Anterior cingulate cortex (tissue), 58 donors: ENCODE measurements at places on chromosomes 7 and 10.
A peak's percentile ranks its signal among the peaks of the same experiment; 100 is the strongest.

- DNase-seq: no peak
These were observed 48.2 kb upstream of the DPYSL4 start for GRCh38 chr10:132138596-132138995.

DNA sequence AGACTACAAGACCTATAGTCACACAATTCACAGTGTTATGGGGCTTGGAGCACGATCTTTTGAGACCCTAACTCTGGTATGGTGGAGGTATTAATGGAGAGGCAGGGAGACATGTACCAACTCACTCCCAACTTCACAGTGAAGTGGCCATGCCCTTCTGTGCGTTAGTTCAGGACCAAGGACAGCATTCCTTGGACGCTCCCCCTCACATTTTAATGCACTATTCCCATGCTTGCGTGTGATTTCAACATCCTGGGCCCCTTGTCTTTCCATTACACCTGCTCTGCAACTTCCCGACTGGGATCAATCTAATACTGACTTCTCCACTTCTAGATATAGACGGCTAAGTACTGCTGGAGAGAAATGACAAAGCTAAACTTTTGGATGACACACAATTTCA is 72.7 kb downstream of the PLCE1 start:
- DNase-seq: no peak

- DNase-seq: no peak
These were observed 110.1 kb downstream of the ACTR3B start for GRCh38 chr7:152869677-152870051.

GRCh38 chr7:7183061-7183837 is 905 bp downstream of the C1GALT1 start:
- DNase-seq: no peak

DNA sequence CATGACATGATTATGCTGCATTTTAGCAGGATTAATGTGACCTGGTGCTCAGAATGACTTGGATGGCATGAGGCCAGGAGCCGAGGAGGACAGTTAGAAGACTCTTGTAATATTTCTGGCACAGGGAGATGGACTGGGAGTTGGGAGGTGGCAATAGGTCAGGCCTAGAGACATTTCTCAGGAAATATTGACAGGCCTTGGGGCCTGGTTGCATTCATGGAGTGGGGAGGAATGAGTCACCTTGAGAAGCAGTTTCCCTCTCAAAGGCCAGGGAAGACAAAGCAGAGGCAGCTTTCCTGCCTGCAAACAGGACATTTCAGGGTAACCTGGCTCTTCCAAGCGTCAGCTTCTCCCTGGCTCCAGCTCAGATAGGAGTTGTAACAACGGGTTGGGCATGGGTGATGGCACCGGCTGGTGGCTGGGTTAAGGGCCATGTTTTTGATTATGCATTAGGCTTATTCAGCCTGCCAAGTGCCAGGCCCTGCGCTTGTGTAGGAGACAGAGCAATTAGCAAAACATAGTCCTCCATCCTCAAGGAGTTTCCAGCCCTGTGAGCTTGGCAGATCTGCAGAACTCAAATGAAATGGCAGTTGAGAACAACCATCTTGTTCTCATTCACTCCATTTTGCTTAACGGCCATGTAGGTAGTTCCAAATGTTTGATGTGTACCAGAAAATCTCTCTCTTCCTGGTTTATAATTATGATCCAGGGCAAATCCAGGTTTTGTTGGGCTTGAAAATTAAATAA is 38.2 kb downstream of the HK1 start:
- DNase-seq: no peak

DNA sequence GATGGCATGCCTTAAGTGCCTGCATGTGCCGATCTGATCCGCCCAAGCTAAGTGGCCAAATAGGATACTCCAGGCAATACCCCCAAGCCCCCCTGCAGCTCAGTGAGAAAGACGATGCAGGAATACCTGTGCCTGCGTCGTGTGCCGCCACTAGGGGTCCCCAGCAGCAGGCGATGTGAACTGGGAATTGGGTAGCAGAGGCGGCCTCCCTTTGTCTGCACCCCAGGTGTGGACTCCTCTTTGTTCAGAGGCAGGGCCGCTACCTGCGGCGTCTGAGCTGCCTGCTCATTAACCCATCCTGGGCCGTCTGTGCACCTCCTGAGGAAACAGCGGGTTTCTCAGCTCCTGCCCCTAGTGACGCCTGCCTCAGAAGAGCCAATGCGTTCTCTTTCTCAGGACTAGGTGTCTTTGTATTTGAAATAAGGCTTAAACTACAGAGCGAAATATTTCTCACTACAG is 4.8 kb upstream of the CHN2 start:
- DNase-seq: peak; percentile 4

- no peak for DNase-seq
These were observed 84.5 kb downstream of the AOAH start for GRCh38 chr7:36639826-36640225.

DNA sequence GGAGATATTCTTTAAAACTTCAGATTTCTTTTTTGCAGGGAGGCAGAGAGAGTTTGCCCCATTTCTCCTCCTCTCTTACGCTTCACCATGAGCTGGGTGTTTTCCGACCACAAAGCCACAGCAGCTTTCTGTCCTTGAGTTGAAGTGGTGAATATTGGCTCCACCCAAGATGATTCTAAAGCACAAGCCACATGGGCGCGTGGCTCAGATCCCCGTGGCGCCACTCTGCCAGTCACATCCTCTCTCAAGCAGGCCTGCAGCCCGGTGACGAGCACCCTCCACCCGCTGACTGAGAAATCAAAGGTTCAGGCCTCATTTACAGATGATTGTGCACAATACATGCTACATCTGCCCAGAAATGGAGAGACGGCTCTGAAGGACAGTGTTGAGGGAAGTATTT is 27.6 kb upstream of the RNF32 start:
- DNase-seq: no peak

- DNase-seq: no peak
These were observed 29.9 kb downstream of the SEC61G start for GRCh38 chr7:54729107-54729506.

- DNase-seq: no peak
These were observed 15.0 kb downstream of the CYP17A1 start for GRCh38 chr10:102822222-102822621.

- DNase-seq: no peak
These were observed 265.6 kb downstream of the PHF14 start for GRCh38 chr7:11239316-11239715.

- no peak for DNase-seq
These were observed 636.9 kb downstream of the ACTR3B start for GRCh38 chr7:153396475-153396874.

DNA sequence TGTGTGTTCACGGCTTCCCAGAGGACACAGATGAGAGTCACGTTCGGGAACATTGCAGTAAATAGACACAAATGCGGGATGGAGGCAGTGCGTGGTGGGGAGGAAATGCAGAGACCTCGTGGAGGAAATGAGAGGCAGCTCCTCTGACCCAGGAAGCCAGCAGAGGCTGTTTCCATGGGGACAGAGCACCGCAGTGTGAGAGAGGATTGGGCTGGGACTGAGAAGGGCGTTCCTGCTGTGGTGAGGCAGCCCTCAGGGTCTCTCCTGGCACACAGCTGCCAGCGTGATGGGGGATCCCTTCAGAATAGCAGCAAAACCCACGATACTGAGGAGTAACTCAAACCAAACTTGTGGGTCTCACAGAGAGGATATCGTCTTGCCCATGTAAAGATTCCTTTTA is 21.7 kb upstream of the BHLHA15 start:
- DNase-seq: no peak

DNA sequence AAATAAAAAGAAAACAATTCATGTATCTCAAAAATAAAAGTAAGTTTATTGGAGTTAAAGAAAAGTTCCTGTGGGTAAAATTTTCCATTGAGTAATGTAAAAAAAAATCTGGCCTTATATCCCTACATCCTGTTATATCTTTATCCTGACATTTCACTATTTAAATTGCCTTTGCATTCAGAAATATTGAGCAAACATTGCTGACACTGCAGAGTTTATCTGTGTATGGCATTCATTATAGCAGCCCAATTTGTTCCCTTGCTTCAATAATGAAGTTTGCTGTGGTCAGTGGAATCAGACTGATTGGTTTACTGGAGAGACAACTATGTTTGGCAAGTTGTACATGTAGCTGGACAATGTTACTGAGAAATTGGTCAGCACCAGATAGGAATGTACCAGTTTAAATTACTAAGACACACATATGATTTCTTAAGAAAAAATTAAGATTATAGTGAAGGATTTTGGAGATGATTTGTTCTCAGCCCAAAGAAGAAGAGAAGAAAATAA is 271.7 kb downstream of the ANKRD7 start:
- no peak for DNase-seq

DNA sequence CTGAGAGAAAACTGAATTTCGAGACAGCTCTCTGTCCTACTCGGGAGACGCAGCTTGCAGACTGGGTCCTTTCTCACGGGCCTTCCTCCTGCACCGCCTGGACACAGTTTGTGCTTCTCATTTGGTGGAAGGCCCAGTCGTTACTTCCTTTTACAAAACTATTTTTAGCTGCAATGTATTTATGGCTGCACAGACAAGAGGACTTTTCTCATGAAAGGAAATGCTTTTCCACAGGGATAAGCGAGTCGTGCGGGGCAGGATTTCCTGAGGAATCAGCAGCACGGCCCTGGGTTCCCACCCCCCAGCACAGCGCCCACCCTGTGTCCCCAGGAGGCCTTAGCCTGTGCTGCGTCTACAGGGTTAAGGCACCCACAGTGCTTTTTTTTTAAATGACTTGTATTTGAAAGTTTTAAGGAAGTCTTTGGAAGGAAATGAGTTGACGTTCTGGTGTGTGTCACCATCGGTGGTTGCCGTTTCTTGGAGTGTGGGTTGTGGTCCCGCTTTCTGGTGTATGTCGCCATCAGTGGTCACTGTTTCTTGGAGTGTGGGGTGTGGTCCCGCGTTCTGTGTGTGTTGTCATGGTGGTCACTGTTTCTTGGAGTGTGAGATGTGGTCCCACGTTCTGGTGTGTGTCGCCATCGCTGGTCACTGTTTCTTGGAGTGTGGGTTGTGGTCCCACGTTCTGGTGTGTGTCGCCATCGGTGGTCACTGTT is 50.9 kb downstream of the INPP5A start:
- DNase-seq: no peak

DNA sequence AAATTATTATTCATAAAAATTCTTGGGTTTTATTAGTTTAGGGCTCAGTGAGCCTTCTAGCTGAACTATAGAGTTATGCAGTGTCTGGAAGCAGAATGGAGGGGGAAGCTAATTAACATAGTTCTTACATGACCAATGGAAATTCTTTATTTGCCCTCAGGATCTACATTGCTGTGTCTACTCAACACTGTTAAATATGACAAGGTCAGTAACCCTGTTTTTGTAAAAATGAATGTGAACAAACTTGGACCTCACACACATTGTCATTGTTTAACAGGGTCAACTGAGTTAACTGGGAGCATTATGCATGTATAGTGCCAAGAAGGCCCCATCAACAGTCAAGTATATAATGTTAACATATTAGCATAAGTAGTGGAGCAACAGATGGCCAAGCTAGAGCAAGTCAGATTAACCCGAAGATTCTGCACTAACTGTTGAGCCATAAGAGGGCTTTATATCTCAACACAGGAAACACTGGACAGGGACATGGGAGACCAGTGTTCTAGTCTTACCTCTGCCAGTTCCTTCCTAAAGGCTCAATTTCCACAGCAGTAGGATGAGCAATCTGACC is 122.5 kb upstream of the SEM1 start:
- no peak for DNase-seq

GRCh38 chr7:2729031-2729892 is 41.3 kb downstream of the AMZ1 start:
- no peak for DNase-seq

GRCh38 chr7:112080978-112081377 is 125.2 kb downstream of the DOCK4 start:
- DNase-seq: no peak

GRCh38 chr7:108454674-108455550 is 1.3 kb downstream of the NRCAM start:
- peak; percentile 66 for DNase-seq

- no peak for DNase-seq
These were observed 149.7 kb downstream of the WNT2 start for GRCh38 chr7:117173035-117173770.

- no peak for DNase-seq
These were observed 40.0 kb upstream of the EIF4H start for GRCh38 chr7:74134117-74134620.

- DNase-seq: no peak
These were observed 84.5 kb downstream of the CUX1 start for GRCh38 chr7:101901661-101902491.

DNA sequence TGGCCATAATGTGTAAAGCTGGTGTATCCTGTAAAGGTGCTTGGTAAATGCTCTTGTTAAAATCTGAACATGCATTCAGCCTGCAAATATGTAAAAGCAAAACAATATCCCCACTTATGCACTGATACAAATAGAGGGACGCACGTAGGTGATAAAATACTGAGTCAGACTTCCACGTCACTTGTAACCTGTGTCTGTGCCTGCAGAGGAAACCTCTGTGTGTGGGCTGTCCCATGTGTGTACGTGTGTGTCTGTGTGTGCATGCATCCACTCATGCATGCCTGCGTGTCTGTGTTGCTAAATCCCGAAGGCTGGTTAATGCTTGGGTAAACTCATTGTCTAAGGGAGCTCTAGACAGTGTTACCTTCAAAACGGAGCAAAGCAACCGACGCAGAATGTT is 68.9 kb downstream of the KLF6 start:
- no peak for DNase-seq

GRCh38 chr10:70578371-70578947 is 24.1 kb downstream of the PRF1 start:
- no peak for DNase-seq

DNA sequence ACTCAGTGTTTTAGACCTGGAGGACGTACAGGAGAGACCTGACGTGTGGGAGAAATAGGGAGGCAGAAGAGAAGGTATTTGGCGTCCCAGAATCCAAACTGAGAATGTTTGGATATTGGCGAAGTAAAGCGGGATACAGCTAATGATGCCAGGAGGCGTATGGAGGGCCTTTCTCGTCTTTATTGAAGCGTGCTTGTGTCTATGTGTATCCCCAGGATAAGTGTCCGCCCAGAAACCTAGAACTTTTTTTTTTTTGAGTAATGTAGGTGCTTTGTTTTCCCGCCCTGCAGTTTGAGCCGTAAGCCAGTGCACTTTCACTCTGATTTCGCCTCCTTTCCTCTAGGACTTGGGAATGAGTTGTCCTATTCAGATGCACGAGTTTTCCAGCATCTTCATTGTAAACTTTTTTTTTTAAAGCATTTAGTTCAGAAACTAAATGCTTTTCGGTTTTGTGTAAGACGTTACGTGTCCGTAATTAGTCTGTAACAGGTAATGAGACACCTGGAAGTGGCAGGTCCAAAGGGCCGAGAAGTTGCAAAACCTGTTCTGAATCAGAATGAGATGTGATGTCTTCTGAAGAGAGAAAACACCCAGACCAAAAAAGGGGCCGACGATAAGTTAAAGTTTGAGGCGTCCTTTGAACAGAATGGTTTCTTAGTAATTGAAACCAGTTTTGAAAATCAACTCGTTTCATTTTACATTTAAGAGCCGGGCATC is 746 bp downstream of the ARL5B start:
- peak; percentile 50 for DNase-seq

DNA sequence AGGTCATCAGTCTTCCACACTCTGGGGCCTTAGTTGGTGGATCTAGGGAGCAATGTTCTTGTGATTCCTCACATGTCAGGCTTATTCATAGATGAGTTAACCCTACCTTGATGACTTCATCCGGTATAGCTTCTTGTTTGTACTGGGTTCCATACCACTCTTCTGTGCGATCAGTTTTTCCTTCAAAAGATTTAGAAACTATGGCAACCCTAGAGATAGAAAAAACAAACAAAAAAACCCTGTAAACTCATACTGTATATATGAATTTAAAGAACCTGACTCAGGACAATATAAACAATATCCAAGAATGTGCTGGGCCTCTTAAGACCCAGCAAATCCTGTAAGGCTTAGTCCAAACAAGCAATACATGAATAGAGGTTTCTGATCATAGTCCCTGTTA is 83.5 kb downstream of the IDE start:
- no peak for DNase-seq

GRCh38 chr7:79165225-79165624 is 288.2 kb downstream of the MAGI2 start:
- DNase-seq: no peak
